ENCODE measurements at places on chromosomes 5 and 9.
A peak's percentile ranks its signal among the peaks of the same experiment; 100 is the strongest.

GRCh38 chr5:68542207-68542606 is 326.7 kb downstream of the PIK3R1 start:
- peak; percentile 39 for DNase-seq

- DNase-seq, result no peak
These were observed 12.4 kb upstream of the RALGPS1 start for GRCh38 chr9:126902210-126902609.

DNA sequence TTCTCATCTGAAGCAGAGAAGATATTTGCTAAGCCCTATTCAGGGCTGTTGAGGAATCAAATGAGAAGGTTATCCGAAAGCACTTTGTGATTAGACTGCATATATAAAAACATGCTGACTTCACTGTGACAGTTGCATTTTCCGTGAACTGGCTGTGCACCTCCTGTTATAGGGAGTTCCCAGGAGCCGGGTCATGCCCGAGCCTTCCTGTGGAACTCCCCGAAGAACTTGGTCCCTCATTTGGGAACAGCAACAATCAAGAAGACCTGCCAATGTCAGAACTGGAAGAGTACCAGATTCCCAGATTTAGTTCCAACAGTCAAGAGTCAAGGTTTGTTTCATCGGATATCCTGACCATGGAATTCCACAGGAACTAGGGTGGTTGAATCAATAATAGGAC is 130.4 kb upstream of the RAI14 start:
- DNase-seq, result no peak

GRCh38 chr5:135441919-135442318 is 5.2 kb downstream of the DCANP1 start:
- no peak for DNase-seq

GRCh38 chr5:145598184-145598583 is 237.0 kb downstream of the PRELID2 start:
- DNase-seq, result no peak

GRCh38 chr5:68562308-68562707 is 346.8 kb downstream of the PIK3R1 start:
- peak; percentile 74 for DNase-seq

- DNase-seq, result no peak
These were observed 6.7 kb upstream of the SFXN1 start for GRCh38 chr5:175471628-175472027.

DNA sequence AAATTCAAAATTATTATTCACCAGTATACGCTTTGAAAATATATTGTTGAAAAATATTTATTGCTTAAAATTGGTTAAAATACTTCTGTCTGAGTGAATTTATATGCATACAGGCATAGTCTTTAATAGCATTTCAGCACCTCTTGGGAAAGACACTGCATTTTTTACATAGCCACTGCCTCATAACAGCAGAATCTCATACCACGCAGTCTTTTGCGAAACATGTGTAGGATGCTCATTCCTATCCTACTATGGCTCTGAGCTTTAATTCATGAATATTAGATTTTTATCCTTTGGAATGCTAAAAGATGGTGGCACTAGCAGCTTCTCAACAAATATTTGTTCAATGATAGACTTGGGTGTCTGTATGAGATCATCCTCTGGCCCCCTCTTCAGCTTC is 94.0 kb upstream of the SH3GL2 start:
- peak; percentile 55 for DNase-seq

DNA sequence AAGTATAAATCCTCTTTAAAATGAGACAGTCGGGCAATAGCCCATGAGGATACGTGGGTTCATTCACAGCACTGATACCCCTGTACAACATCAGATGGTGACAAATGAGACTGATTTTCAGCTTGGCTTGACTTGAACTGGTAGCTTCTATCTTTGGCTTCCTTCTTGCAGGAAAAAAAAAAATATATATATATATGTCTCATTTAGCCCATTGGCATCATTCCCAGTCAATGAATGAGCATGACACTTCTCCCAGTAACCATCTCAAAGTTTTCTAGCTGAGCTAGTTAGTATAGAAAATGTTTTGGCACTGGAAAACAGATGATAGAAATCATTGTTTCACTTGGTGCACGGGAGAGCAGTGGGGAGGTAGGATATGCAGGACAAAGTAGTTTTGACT is 222.5 kb upstream of the TAS2R1 start:
- peak; percentile 67 for DNase-seq

- no peak for DNase-seq
These were observed 11.8 kb downstream of the SURF6 start for GRCh38 chr9:133323991-133324703.

- DNase-seq, result peak; percentile 75
These were observed 14.6 kb downstream of the FOXD1 start for GRCh38 chr5:73433982-73434342.

- DNase-seq, result no peak
These were observed 15.5 kb downstream of the OTULINL start for GRCh38 chr5:14597080-14597479.

- DNase-seq, result no peak
These were observed 112.2 kb upstream of the ADRA1B start for GRCh38 chr5:159804121-159804520.

DNA sequence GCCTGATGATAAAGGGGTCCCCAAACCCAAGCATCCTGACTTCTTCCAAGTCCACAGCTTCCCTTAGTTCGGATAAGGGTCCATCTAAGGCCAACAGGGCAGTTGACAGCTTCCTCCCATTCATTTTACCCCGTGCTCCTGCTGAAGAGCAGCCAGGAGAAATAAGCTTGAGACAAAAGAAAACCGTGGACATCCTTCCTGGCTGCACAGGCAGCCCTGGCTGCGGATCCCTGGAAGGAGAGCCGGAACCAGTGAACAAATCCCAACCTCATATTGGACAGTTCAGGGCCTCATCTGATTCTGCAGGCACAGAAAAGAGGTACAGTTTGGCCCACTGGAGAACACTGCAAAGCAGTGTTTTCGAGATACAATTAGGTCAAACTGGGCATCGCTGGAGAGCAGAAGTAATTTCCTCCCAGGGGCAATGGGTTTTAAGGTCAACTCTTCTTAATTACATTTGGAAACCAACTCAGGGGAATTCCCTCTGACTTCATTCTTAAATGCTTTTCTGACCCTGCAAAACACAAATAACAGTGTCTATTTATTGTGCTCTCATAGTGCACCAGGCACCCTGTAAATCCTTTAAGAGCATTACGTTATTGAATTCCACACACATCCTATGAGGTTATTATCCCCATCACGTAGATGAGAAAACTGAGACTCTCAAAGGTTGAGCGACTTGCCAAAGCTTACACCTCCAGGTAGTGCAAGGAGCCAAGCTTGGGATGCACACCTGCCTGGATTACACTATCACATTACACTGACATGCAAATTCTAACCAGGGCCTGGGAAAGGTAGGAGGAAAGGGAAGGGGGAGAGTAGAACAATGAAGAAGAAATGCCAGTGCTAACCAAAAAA is 21.2 kb downstream of the ADAM19 start:
- no peak for DNase-seq

DNA sequence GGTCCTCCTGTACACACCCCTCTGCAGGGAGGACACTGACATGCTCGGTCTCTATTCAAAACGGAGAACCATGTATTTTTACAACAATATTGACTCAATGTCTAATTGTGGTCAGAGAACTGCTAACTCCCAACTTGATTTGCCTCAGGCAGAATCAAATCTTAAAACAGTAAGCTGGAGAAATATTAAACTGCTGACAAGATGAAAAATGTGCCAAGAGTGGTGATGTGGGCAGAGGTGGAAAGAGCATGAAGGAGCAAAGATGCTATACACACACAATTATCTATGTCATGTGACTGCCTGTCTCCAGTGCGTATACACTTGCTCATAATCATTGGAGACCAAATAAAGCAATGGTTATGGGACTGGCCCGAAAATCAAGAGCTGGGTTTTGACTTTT is 556.1 kb upstream of the ZNF608 start:
- DNase-seq, result no peak

DNA sequence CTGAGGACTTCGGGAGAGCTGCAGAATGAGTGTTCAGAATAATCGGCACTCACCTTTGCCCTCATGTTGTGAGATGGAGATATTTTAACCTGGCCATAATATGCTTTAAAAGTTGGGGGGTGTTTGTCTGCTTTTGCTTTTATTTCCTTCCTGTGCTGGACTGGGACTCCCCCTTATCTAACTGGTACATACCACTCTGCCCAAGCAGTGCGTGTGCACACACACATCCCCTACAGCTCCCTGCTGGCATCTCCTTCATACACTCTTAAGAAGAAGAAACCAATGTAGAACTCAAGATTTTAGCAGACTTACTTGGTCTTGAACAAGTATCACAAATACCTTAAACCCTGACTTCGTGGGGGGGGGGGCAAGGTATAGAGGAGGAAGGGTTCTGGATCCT is 146.2 kb upstream of the DMRT1 start:
- no peak for DNase-seq

DNA sequence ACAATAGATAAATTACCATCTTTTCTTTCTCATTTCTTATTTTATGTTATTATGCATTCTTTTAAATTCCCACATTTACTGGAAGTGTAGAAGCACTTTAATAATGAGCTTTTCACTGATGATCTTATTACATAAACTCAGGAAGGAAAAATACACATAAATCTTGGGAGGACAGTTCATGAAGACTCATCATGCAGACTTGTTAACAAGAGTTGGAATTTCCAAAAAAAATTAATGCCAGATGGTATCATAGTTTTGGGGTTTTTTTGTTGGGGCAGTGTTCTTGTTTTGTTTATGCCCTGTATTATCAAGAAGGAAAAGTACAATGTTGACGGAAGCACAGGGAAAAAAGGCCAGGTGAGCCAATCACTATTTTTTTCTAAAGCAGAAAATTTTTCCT is 35.1 kb downstream of the CEMIP2 start:
- DNase-seq, result peak; percentile 81

DNA sequence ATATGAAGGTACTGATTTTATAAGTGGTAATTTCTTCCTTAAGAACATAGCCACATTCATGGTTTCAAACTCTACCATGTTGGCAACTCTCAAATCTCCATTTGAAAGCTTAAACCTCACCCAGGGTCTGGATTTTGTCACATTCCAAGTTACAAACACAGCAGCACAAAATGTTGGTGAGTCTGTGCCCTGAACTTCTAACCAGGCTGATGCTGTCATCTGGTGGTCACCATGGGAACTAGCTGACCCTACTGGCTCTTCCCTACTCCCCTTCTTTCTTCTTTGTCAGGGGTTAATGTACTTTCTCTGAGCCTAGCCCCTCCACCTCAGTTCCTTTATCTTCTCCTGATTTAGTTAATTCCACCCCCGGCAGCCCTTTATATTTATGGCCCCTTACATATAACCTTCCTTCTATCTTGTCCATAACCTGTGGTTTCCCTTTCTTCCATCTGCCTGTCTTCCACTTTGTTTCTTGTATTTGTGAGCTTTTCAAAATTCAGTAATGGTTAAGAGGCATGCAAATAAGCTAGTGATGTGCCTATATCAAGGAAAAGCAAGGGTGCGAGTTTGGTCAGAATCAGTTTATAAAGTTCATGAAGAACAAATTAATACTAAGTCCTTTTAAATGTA is 35.9 kb downstream of the TGFBR1 start:
- peak; percentile 54 for DNase-seq
